Psoas muscle (tissue), 8 donors: ENCODE measurements at places on chromosomes 12 and 14. TPM values are rescaled to one million over a fixed set of nuclear protein-coding genes. Genes with fewer than 3 reads are reported as not detected.

SLC38A4 gene
- total RNA-seq: 12.8 TPM

CLEC4C gene
- total RNA-seq: not detected

KRT85 gene
- total RNA-seq: not detected

CPNE6 gene
- not detected for total RNA-seq

GRCh38 chr14:104271391-104271790, 133.0 kb downstream of the KIF26A start:
- DNase-seq: no peak

DNA sequence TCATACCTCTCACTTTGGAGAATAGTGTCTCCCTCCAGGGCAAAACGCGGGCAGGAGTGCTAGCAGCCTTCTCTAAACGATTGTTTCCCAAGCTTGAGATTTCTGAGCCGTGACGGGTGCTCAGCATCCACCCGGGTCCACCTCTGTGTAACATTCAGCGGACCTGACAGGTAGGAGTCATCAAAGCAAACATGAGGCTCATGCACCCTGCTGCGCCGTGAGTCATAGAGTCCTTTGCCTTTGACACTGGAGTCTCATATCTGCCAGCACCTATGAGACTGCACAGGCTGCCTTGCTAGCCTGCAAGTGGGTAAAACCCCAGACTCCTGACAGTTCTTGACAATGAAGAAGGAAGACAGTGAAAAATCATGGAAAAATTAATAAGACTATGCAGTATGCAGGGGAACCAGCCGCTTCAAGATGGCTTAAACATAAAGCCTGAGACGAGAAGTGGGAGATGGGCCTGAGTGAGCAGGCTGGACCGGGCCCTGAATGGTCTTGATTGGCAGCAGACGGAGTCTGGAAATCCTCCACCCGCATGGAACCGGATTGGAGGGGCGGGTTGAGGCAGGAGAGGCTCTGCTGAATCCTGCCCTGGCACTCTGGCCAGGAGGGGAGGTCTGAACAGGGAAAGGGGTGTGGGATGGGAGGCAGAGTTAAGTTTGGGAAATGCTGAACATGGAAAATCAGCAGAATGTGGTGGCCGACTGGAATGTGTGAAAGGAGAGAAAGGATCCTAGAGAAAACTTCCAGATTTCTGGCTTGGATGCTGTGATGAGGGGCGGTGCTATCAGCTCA, 54.2 kb downstream of the LGMN start:
- no peak for DNase-seq

- DNase-seq: no peak
Measured at GRCh38 chr14:22870811-22871223, 723 bp upstream of the LRP10 start.

DNA sequence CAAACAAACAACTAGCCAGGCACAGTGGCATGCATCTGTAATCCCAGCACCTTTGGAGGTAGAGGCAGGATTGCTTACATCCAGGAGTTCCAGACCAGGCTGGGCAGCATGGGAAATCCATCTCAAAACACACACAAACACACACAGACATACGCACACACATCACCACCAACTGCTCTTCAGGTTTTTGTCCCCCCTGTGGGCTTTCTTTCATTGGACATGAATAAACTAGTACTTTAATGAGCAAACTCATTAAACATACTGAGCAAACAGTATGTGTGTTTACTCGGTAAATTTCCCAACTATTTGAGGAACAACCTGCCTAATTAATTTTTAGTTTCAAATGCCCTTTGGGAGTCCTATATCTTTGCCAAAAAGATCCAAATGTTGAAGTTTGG, 10.1 kb upstream of the RASSF3 start:
- DNase-seq: no peak

GRCh38 chr14:64053694-64054669, 201.2 kb downstream of the SYNE2 start:
- no peak for DNase-seq

- DNase-seq: no peak
Measured at GRCh38 chr12:91460469-91460868, 277.9 kb upstream of the DCN start.

DNA sequence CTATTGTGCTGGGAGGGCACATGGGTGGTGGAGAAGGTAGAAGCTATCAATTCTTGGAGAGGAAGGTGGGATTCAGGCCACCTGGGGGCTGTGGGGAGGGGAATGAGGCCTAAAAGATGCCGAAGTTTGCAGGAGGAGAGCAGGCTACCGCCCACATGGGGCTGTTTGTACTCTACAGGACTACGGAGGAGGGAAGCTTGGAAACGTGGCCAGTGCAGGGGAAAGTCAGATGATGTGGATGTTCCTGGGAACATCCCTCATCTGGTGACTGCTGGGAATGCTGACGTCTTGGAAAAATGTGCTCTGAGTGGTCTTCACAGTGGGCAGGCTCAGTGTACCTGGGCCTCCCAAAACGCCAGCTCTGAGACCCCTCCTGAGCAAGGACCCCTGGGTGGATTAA, 78.5 kb downstream of the TNFAIP2 start:
- no peak for DNase-seq

DNA sequence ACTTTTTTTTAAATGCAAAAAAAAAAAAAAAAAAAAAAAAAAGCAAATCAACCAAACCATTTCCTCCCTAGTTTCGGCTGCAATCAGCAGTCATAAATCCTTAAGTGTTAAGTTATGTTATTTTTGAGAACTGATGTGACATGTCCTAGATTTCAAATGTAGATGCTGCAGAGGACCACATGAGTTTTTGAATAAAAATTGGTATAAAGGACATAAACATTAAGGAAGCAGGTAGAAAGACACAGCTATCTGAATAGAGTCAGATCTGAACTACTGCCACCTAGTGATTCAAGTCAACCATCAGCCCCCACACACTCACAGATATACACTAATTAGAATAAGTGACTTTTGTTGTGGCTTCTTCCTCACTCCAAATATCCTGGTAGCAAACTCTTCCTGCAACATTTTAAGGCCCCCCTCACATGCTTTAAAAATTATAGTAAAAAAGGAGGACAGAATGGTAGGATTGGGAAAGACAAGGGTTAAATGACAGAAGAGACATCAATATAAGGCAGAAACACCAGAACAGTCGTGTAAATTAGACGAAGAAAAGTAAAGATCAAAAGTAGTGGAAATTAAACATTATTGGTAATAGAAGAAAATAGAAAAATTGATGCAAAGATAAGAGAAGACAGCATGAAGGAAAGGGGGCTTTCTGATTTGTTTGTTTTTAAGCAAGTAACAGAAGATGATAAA, 394.5 kb upstream of the ATP2B1 start:
- DNase-seq: no peak
